ENCODE measurements at places on chromosomes 12 and 14. TPM values are rescaled to one million over a fixed set of nuclear protein-coding genes. Genes with fewer than 3 reads are reported as not detected.

- peak overlapping the region; percentile 24 for H3K4me3 ChIP-seq
- peak overlapping the region; percentile 66 for H3K27ac ChIP-seq
- H3K27me3 ChIP-seq, result no peaks in the 10 kb centered on the region
- no peaks in the 10 kb centered on the region for H3K36me3 ChIP-seq
Measured at GRCh38 chr14:94936401-94936892, 166.5 kb upstream of the GSC start.

DNA sequence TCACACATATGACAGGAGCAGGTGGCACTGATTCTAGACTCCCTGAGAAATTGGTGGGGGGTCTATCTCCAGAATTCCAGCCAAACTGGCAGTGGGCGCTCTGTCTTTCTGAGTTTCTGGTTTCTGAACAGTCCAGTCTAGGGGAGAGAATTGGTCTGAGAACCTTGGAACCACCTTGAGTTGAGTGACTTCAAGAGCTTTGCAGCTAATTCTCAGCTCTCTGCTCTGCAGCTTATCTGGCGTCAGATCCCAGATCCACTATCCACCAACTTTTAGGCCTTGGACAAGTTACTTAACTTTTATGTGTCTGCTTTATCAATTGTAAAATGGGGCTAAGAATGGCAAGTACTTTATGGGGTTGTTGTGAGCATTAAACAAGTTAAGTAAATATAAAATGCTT, 1.7 kb upstream of the KRT76 start:
- no peaks in the 10 kb centered on the region for H3K36me3 ChIP-seq
- H3K4me1 ChIP-seq, result no peaks in the 10 kb centered on the region
- H3K27me3 ChIP-seq, result no peaks in the 10 kb centered on the region
- no peak overlapping the region for H3K4me3 ChIP-seq
- no peak overlapping the region for H3K27ac ChIP-seq

DNA sequence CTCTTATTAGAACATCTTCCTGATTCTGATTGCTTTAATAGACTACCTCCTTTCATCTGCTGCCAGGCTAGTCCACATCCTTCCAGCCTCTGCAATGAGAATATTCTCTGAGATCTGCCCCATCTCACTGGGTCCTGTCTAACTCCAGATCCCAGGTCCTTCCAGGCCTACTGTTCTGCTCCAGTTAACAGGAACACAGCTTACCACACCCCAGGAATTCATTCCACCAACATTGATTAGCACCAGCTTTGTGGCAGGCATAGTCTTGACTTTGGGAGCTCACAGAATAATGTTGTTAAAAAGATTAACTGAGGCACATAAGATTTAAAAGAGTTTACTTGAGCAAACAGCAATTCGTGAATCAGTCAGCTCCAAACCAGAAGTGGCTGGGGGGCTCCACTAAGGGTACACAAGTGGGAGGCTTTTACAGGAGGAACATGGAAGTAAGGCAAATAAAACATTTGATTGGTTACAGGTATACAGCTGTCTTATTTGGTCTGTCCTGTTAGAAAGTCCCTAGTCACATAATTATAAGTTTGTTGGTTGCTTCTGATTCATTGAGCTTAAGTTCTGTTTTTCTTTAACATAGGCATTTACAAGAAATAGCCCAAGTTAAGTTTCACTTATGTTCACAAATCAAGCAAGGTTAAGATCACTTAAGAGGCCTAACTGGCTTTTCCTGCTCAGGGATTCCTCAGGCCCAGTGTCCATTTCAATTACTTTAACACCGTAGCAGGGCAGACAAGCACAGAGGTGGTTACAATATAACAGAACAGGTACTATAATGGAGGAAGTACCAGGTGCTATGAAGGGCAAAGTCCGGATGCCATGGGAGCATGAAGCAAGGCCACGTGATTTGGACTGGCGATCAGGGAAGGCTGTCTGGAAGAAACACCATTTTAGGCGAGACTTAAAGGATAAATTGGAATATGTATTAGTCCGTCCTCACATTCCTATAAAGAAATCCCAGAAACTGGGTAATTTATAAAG, 12.2 kb upstream of the MYH7 start:
- peaks cover 13% of the 10 kb centered on the region for H3K4me1 ChIP-seq
- no peak overlapping the region for H3K4me3 ChIP-seq
- no peak overlapping the region for H3K27ac ChIP-seq
- no peaks in the 10 kb centered on the region for H3K36me3 ChIP-seq
- no peaks in the 10 kb centered on the region for H3K27me3 ChIP-seq

GRCh38 chr12:26936559-26937442, 980 bp downstream of the INTS13 start:
- no peak for DNase-seq
- peak overlapping the region; percentile 99 for H3K27ac ChIP-seq
- H3K4me1 ChIP-seq, result peaks cover 54% of the 10 kb centered on the region
- H3K27me3 ChIP-seq, result no peaks in the 10 kb centered on the region

DNA sequence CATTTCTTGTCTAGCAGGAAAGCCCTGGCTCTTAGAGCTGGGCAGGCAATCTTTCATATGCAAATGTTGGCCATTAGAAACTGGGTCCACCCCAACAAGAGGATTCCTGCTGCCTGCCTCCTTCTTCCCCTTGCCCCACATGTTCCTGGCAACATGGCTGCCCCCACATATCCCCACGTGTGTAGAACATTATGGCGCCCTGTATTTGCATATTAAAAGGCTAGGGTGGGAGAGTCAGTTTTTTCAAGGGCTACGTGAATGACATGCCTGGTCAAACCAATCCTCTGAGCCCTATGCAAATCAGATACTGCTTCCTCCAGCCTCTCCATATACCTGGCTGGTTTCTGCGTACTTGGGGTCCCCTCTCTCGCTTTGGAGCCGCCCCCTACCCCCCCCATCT, 514.0 kb downstream of the FUT8 start:
- no peak overlapping the region for H3K27ac ChIP-seq
- H3K4me1 ChIP-seq, result no peaks in the 10 kb centered on the region
- H3K27me3 ChIP-seq, result peaks cover 5% of the 10 kb centered on the region
- no peak overlapping the region for H3K4me3 ChIP-seq
- no peak for DNase-seq

- no peak overlapping the region for H3K27ac ChIP-seq
- H3K4me3 ChIP-seq, result no peak overlapping the region
- DNase-seq, result no peak
Measured at GRCh38 chr14:83913476-83913875, 1616.5 kb upstream of the FLRT2 start.

DNA sequence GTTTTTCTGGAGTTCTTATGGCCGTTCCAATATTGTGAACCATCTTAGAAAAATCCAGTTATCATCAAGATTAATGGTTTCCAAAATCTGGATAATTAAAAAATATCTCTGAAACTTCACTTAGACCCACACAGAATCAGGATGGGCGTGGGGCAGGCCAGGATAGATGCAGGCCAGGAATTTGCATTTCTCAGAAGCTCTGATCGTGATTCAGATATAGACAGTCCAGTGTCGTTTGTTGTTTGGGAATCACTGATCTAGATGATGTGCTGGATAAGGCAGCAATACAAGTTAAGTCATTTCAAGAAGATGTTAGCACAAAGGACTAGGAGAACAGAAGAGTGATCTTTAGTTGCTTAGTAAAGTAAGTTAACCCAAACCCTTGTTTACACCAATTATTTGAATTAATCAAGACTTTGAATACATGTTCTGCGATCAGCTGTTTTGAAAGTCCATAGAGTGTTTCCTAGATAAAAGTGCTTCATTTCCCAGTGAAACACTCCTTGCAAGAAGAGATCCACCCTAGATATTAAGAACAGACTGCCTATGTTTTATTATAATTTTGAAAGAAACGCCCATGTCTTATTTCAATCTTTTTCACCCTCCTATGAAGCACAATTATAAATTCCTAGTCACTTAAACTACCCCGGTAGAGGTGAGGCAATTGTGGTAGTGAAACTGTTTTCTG, 90.9 kb downstream of the NEDD1 start:
- no peak for DNase-seq
- H3K4me3 ChIP-seq, result no peak overlapping the region
- H3K4me1 ChIP-seq, result no peaks in the 10 kb centered on the region
- H3K27ac ChIP-seq, result no peak overlapping the region
- H3K27me3 ChIP-seq, result no peaks in the 10 kb centered on the region

GRCh38 chr12:11347810-11348209, 37.6 kb upstream of the PRB4 start:
- no peaks in the 10 kb centered on the region for H3K36me3 ChIP-seq
- H3K27me3 ChIP-seq, result no peaks in the 10 kb centered on the region
- no peak overlapping the region for H3K27ac ChIP-seq
- no peak overlapping the region for H3K4me3 ChIP-seq
- H3K4me1 ChIP-seq, result no peaks in the 10 kb centered on the region
- DNase-seq, result no peak

GRCh38 chr12:58541300-58541690, 379.0 kb downstream of the LRIG3 start:
- no peak for DNase-seq
- H3K27me3 ChIP-seq, result no peaks in the 10 kb centered on the region
- H3K4me1 ChIP-seq, result peaks cover 6% of the 10 kb centered on the region
- no peaks in the 10 kb centered on the region for H3K36me3 ChIP-seq
- peak overlapping the region; percentile 67 for H3K27ac ChIP-seq

- no peak for DNase-seq
- H3K4me3 ChIP-seq, result no peak overlapping the region
- H3K27ac ChIP-seq, result no peak overlapping the region
- no peaks in the 10 kb centered on the region for H3K36me3 ChIP-seq
- no peaks in the 10 kb centered on the region for H3K4me1 ChIP-seq
Measured at GRCh38 chr12:124316257-124316900, 21.5 kb downstream of the RFLNA start.

- H3K27ac ChIP-seq, result no peak overlapping the region
- no peaks in the 10 kb centered on the region for H3K36me3 ChIP-seq
- H3K27me3 ChIP-seq, result no peaks in the 10 kb centered on the region
- peaks cover 34% of the 10 kb centered on the region for H3K4me1 ChIP-seq
- DNase-seq, result no peak
Measured at GRCh38 chr14:68981139-68981538, 2.0 kb upstream of the ACTN1 start.

DNA sequence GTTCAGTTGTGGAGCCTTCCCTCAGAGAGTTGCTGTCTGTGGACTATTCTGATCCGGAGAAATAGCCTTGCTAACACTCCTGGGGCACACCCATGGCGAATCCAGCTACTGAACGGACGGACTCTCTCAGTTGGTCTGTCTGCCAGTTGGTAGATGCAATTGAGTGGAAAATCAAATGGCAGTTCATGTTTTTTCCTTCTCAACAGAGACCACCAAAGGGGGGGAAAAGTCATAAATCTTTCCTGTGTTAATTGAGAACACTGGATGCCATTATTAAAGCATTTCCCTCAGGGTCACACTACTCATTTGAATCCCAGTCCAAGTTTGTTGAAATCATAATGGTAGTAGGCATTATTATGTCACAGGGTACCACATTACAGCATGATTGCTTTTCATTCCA, 354.3 kb upstream of the FAR2 start:
- no peaks in the 10 kb centered on the region for H3K4me1 ChIP-seq
- H3K36me3 ChIP-seq, result no peaks in the 10 kb centered on the region
- H3K4me3 ChIP-seq, result no peak overlapping the region
- H3K27ac ChIP-seq, result no peak overlapping the region
- H3K27me3 ChIP-seq, result no peaks in the 10 kb centered on the region
- no peak for DNase-seq

DNA sequence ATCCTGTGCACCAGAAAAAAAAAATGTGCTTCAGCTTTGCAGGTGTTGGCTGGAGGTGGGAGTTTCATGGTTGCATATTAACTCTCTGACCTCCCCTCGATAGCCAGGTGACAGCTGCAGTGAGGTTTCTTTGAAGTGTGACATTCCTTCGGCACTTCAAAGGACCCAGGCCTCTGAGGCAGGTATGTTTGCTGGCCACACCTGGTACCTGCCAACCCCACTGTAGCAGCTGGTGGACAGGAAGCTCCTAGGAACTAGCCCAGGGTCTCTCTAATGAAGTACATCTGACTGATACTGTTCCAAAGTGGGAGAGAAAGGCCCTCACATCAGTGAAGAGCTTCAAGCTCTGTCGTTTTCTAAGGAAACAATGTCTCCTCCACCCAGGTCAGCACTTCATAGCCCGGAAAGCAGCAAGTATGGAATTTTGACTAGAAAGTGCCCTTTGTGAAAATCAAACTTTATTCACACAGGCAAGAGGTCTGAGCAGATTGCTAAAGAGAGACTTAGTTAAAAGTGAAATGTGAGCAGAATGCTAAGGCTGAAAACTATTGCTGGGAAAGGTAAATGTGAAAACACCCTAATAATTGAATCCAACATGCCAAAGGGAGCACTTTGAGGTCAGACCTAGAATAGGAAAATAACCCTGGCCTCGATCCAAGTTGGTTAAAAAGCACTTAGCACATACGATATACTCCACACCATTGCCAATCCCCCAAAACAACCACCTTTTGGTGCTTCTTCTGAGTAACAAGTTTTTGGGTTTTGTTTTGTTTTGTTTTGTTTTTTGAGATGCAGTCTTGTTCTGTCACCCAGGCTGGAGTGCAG, 71.3 kb downstream of the PHLDA1 start:
- no peaks in the 10 kb centered on the region for H3K27me3 ChIP-seq
- peaks cover 6% of the 10 kb centered on the region for H3K4me1 ChIP-seq
- no peak for DNase-seq
- H3K4me3 ChIP-seq, result no peak overlapping the region

GRCh38 chr12:7373226-7373625, 69.4 kb downstream of the ACSM4 start:
- H3K4me1 ChIP-seq, result no peaks in the 10 kb centered on the region
- H3K4me3 ChIP-seq, result no peak overlapping the region
- H3K27ac ChIP-seq, result no peak overlapping the region
- DNase-seq, result no peak
- H3K27me3 ChIP-seq, result no peaks in the 10 kb centered on the region

DNA sequence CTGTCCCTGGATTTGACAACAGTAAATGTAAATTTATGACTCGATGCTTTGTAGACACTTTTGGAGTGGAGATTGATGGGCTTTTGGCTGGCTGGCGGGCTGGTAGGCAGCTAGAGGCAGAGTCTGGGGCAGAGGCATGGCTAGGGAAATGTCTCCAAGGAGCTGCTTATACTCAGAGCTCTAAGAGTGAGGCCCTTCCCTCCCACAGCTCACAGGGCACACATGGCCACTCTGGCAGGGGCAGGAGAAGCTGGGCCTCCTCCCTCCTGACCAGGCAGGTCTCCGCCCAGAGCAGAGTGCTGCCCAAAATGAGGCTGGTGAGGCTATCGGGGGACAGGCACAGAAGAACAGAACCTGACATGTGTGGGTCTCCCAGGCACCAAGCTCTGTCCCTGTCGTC, 67.5 kb downstream of the GALNT16 start:
- H3K27me3 ChIP-seq, result no peaks in the 10 kb centered on the region
- no peaks in the 10 kb centered on the region for H3K36me3 ChIP-seq
- no peaks in the 10 kb centered on the region for H3K4me1 ChIP-seq
- peak; percentile 41 for DNase-seq
- no peak overlapping the region for H3K4me3 ChIP-seq

- no peaks in the 10 kb centered on the region for H3K36me3 ChIP-seq
- DNase-seq, result no peak
- H3K4me3 ChIP-seq, result no peak overlapping the region
- H3K27me3 ChIP-seq, result no peaks in the 10 kb centered on the region
Measured at GRCh38 chr12:83161456-83161855, 474.8 kb downstream of the TMTC2 start.

DNAI7 gene
- 1.2 TPM for total RNA-seq

PLEK2 gene
- total RNA-seq, result 39.7 TPM

KRT74 gene
- 2.0 TPM for total RNA-seq

SLC10A1 gene
- total RNA-seq, result not detected

TMEM119 gene
- total RNA-seq, result 9.0 TPM

OR4K13 gene
- not detected for total RNA-seq

AKAP5 gene
- 0.08 TPM for total RNA-seq

DMAC2L gene
- total RNA-seq, result 18.3 TPM

LPAR5 gene
- total RNA-seq, result 8.5 TPM

AQP2 gene
- total RNA-seq, result 0.15 TPM
